ENCODE measurements at places on chromosomes 2 and 18.
A peak's percentile ranks its signal among the peaks of the same experiment; 100 is the strongest.

DNA sequence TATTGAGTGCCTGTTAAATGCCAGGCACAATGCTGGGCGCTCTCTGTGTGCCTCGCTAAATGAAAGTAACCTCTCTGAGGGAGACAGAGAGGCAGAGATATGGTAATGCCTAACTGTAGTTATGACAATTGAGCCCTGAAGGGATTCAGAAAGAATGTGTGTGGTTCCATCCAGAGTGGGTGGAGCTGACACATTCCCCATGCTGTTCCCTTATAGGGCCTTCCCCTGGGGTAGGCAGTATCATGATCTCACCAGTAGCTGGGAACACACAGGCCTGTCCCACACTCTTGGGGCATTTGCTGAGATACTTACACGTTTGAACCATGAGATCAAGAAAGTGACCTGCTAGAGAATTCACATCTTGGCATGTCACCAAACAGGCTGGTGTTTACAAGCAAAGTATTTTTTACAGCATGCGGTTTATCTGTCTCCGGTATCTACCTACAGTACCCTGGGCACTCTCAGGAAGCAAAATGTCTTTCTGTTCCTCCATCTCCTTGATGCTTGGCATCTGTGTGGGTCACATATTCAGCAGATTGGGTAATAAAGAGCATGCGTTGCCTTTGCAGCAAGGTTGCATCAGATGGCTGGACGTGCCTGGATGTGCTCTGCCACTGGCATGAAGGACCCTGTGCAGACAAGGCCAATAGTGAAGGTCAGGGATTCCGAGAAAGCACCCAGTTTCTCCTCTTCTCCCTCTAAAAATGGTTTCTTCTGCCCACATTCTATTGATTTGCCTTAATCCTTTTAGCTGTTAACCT lies 9.4 kb downstream of the CTIF start:
- no peak for DNase-seq

GRCh38 chr2:143686585-143687164 lies 557.5 kb downstream of the ARHGAP15 start:
- peak; percentile 17 for DNase-seq

- no peak for DNase-seq
These were observed 116.0 kb downstream of the LIPG start for GRCh38 chr18:49677762-49678413.

DNA sequence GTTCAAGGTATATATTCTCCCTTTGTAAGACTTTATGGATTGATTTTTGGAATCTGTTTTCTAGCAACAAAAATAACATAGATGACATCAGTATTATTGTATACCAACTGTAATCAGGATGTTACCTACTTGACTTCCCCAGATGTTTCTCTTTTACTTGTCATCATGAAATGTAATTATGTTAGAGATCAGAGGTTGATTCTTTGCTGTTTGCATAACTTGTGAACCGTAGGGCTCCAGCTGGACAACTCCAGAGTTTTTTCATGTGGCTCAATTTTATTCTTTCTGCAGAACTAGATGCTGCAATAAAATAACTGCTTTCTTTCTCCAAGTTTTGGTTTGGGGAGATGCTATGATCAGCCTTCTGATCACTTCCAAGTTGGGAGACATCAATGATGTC lies 58.1 kb downstream of the SPOPL start:
- DNase-seq = no peak

GRCh38 chr2:231642631-231643494 lies 50.2 kb downstream of the TEX44 start:
- no peak for DNase-seq

DNA sequence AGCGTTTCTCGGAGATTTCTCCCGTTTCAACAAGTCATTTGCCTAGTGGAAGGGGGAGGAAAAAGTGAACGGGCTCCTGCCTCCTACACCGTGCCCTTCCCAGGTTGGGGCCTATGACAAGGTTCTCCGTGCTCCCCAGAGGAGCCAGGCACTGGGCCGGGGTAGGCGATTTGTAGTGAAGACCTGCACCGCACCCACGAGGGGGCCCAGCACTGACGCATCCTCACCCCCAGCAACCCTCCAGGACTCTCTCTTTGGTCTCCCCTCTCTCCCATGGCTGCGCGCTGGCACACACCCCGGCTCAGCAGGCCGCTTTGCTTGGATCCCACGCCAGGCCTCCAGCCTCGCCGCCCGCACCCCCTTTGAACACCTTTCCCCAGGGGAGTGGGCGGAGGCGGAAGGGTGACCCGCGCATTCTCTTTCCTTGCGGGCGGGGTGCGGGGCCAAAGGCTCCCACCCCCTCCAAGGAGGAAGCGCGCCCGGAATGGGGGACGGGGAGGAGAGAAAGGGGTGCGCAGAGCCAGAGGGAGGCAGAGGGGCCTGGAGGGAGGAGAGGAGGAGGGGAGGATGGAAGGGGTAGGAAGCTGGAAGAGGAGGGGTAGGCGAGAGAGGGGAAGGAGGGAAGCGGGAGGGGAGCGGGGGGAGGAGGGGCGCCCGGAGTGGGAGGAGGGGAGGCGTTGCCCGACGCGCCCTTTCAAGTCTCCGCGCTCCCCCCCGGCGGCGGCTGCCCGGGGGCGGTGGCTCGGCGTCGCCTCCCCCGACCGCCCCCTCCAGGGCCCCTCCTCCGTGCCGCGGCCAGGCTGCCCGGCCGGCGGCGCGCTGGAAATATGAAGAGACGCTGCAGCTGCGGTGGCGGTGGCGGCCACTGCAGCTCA lies at the start of gene APCDD1:
APCDD1 (plus strand) TSS at position 830 of the 875 bp plus-strand sequence. CDS start 347 bp downstream, outside the sequence.
- peak; percentile 67 for DNase-seq

- no peak for DNase-seq
These were observed 96.6 kb upstream of the GPR45 start for GRCh38 chr2:105144941-105145300.

- DNase-seq = no peak
These were observed 1.9 kb upstream of the ANKRD39 start for GRCh38 chr2:96859681-96860064.

GRCh38 chr2:158187908-158188307 lies 86.2 kb downstream of the UPP2 start:
- no peak for DNase-seq

DNA sequence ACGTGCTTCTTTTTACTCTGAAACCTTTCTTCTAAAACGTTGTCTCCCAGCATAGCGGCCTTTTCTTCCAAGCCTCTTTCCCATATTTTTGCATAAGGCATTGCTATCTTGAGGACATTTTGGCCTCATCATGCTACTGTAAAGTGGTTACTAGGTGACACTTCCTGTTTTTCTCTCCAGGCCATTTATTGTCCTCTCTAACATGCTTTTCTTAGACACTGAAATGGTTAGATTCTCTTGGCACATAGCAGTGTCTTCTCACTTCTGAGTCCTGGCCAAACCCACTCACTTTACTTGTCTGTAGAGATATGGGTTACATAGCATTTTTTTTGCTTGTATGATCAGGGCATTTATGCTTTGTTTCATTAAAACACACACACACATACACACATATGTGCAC lies 50.1 kb upstream of the KCNH7 start:
- DNase-seq = no peak

GRCh38 chr2:81481994-81482368 lies 1177.4 kb upstream of the LRRTM1 start:
- no peak for DNase-seq

GRCh38 chr2:179442206-179442605 lies 177.6 kb upstream of the SESTD1 start:
- DNase-seq = no peak

GRCh38 chr2:66578054-66578686 lies 143.2 kb downstream of the MEIS1 start:
- no peak for DNase-seq

DNA sequence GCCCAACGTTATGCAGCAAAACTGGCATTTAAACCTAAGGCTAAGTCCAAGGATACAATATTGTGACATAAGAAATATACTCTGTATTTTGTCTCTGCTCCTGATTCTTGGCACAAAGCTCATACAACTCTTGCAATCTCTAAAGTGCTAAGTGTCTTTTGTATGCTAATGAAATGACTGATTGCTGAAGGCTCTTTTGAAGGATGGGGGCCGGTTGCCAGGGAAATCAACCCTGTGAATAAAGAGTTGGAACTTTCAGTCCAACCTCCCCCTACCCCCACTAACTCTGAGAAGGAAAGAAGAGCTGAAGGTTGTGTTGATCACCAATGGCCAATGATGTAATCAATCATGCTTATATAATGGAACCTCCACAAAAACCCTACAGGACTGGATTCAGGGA lies 40.3 kb downstream of the SESTD1 start:
- no peak for DNase-seq

GRCh38 chr2:32773448-32773808 lies 145.6 kb downstream of the TTC27 start:
- DNase-seq = no peak

DNA sequence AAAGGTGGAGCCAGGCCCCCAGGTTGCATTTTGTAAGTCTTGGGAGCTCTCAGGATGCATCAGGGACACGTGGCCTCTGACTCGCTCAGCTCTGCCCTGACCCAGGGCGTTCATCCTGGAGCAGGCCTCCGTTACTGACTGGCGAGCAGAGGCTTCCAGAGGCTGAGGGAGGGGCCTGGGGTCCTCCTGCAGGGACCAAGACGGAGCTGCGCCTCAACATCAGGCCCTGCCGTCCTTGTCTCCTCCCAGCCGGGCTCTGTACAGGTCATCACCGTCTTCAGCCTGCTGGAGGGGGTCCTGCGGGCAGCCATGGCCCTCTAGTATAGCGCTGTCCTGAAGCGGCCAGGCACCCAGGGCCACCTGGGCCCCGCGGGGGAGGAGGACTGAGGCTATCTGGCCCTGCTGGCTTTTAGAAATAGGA lies 10.2 kb upstream of the ALPP start:
- no peak for DNase-seq

- DNase-seq = no peak
These were observed 430.9 kb upstream of the HNRNPA3 start for GRCh38 chr2:176781570-176782217.

GRCh38 chr2:156405586-156405985 lies 30.6 kb upstream of the GPD2 start:
- no peak for DNase-seq

- no peak for DNase-seq
These were observed 160.8 kb upstream of the AGAP1 start for GRCh38 chr2:235333076-235333475.

DNA sequence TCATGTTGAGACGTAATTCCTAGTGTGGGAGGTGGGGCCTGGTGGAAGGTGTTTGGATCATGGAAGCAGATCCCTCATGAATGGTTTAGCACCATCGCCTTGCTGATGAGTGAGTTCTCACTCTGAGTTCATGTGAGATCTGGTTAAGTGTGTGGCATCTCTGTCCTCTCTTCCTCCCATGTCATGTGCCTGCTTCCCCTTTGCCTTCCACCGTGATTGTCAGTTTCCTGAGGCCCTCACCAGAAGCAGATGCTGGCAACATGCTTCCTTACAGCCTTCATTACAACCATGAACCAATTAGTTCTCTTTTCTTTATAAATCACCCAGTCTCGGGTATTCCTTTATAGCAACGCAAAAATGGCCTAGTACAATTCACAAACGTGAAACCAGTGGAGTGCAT lies 14.6 kb upstream of the MCM6 start:
- no peak for DNase-seq

DNA sequence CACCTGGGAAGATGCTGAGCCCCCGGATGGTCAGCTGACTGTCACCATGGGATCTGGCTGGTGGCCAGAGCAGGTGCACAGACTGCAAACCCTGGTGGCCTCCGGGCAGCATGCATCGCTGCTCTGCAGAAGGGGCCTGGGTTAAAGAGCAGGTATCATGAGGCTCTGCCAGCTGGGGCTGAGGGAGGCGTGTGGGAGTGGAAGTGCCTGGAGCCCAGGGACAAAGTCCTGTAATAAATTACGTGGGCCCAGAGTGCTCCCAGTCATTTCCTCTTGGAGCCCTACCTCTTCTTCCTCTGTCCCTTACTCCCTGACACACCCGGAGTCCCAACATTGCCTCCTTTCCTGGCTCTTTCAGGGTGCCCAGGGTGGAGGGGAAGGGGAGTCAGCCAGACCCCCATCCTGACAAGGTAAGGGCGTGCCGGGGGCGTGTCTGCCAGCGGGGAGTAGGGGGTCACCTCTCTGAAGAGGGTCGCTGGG lies at the start of gene MYO7B:
MYO7B (plus strand) TSS at position 262 of the 480 bp plus-strand sequence. CDS start 24,040 bp downstream, outside the sequence.
- DNase-seq = no peak

DNA sequence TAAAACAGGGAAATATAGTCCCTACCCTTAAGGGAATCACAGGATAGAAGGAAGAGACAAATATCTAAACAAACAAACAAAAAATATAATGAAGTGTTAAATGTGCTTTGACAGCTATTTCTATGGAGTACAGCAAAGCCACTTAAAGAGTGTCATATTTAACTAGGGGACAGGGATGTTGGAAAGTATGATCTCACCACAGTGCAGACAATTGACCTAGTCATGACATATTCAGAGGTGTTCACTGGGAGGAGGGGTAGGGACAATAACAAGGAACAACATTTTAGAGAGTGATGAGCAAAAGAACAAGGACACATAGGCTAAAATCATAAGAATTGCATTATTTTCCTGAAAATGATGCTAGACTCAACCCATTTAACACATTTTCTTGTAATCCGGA lies 107.5 kb downstream of the TMEM163 start:
- DNase-seq = no peak

DNA sequence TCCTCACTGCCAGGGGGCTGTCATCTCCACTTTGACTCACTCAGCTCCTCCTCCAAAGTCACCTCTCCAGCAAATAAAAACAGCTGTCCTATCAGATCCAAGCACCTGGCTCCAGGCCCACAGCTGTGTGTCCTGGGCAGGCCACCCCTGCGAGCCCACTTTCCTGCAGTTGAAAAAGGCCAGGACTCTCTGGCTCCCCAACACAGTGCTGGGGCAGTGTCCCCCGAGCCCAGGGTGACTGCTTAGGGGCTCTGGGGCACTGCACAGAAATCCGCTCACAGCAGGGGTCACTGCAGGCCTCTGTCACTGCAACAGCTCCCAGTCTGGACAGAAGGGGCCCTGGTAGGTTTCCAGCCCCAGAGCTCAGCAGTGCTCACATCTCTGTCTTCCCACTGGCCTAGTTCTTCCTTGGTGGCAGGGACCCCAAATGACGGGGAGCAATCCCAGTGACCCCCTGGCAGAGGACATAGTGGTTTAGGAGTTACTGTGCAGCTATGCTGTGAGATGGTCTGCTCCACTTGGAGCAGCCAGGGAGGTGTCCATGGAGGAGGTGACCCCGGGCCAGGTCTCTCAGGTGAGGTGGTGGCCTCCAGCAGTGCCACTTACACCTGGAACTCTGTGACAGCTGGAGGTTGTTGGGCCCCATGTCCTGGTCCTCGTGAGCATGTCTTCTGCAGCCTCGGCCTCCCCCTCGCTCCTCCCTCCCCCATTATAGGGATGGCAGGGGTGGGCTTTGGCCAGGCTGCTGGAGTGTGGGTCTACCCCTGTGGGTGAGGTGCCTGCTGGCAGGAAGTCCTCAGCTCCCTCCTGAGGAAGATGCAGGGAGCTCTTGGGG lies 35.5 kb downstream of the HS6ST1 start:
- DNase-seq = no peak

DNA sequence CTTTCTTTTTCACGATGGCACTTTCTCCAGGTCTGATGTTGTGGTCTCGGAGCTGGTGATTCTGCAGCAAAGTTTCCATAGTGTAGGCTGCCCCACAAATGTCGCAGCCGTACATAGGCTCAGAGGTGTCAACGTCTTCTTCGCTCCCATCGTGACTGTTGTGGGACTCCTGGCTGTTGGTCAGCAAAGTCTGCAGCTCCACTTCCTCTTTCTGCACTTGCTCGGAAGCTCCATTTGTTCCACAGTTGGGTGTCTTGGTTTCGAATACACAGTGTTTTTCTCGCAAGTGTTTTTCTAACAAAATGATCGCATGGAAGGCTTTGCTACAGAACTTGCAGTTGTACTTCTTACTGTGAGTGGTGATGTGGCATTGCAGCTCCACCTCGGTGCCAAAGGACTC lies 126.8 kb downstream of the ZNF521 start:
- DNase-seq = no peak

- no peak for DNase-seq
These were observed 534.6 kb upstream of the TMEFF2 start for GRCh38 chr2:192729369-192729768.

GRCh38 chr2:41502752-41503151 lies 545.1 kb upstream of the PKDCC start:
- no peak for DNase-seq
